Astrocyte of the cerebellum (primary cell): ENCODE measurements at places on chromosomes 5 and 9.

DNA sequence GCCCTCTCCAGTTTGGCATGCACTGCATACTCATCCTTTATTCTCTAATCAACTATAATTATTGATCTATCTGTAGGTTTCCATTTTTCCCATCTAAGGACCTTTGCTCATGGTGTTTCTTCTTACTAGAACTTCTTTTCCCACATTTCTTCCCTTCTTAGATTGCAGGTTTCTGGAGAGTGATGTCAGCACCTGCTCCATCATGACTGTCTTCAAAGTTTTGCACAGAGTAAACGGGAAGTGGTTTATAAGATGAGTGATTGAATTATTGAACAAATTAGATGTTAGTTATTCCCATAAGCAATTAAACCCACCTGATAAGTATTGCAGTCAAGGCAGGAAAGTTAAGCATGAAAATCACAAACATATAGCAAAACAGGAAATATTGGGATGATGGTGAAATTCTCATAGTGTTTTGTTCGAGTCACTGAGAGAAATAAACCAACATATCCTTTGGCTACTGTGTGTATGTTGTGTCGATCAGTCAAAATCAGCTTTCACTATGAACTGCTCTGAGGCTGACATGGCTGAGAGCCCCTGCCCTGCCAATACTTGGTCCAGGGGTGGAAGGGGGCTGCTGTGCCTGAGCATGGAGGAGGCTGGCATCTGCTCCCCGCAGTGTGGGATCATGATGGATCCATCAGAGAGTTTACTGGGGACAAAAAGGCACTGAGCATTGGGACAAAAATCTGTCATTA is 45.5 kb upstream of the S1PR3 start:
- no peak for DNase-seq

DNA sequence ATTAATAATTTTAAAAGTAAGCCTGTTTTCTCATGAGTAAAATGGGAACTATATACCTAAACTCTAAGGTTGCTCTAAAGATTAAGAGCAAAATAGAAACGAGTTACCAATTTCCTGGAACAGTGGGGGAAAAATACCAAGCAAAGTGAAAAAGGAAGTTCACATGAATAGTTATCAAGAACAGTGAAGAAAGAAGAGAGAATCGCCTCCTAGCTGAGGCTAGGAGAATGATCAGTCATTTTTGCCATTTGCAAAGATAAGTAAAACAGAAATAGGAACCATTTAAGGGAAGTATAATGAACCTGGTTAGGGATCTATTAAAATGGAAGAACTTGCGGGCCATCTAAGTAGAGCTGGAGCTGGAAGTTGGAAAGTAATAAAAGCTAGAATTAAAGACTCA is 50.7 kb downstream of the P4HA2 start:
- DNase-seq, result no peak

DNA sequence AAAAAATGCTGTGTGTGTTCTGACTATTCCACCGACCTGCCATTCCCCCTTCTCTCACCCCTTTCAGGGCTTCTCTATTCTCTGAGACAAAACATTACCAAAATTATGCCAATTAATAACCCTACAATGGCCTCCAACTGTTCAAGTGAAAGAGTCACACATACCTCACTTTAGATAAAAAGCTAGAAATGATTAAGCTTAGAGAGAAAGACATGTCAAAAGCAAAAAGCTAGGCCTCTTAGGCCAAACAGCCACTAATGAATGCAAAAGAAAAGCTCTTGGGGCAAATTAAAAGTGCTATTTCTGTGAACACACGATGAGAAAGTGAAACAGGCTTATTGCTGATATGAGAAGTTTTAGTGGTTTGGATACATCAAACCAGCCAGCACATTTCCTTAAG is 279.6 kb upstream of the GRAMD2B start:
- DNase-seq, result no peak

DNA sequence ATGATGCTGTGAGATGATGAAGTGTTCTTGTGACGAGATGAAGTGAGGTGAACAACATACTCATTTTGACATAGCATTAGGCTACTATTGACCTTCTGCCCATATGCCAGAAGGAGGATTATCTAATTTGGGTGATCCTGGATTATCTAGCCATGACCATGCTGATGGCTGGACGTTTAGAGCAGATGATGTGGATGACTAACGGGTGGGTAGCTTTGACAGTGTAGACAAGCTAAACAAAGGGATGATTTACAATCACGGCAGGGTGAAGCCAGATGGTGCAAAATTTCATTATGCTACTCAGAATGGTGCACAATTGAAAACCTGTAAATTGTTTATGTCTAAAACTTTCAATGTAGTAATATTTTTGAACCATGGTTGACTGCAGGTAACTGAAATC is 2403.4 kb upstream of the ACO1 start:
- no peak for DNase-seq

DNA sequence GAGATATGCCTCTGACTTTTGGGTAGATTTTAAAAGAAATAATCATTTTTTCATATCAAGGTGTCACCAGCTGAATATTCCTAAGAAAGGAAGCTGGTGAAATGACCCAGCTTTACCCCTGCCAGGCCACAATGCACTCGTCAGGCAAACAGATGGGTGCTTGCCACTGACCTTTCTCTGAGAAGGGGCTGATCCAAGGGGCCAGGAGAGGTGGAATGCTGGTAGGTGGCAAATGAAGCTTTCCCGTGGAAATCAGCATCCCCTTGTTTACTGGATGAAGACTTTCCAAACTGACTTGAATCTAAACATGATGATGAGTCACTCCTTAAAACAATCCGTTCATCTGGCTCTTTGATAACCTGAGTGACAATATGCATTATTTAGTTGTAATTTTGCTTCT is 44.3 kb upstream of the PLPP6 start:
- DNase-seq, result no peak

- peak; percentile 29 for DNase-seq
Measured at GRCh38 chr5:177309351-177310191, 2.1 kb downstream of the MXD3 start.

GRCh38 chr5:140926443-140927227 is 536 bp downstream of the PCDHAC1 start:
- no peak for DNase-seq

GRCh38 chr9:137232510-137232909 is 1.8 kb downstream of the SLC34A3 start:
- no peak for DNase-seq

- no peak for DNase-seq
Measured at GRCh38 chr5:173466227-173466626, 138.0 kb upstream of the STC2 start.

GRCh38 chr5:168135897-168136296 is 155.5 kb upstream of the WWC1 start:
- DNase-seq, result no peak

- DNase-seq, result peak; percentile 20
Measured at GRCh38 chr5:84779186-84779585, 394.5 kb upstream of the EDIL3 start.

DNA sequence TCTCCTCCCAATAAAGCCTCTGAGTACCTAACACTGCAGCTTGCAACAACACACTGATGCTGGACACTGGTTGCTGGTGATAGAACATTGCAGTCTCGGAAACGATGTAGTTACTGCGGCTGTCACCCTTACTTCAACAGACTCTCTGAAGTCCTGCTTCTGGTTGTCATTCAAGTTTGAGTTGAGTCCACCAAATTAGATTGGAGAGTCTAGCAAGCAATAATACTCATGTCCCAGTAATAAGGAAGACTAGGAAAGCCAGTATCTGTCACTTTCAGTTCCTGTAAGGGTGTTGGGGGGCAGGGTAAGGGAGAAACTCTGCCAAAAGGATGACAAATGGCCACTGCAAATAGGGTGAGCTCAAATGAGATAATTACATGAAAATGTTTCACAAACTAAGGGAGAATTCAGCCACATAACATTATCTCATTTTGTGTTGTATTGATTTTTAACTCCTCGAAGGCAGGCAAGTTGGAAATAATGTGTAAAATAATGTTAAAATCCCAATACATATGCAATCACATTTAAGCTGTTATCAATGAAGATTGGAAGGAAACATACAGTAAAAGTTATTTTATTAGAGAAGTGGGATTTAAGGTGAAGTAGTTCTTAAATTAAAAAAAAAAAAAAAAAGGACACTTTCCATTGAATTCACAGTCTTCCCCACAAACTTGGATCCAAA is 849 bp upstream of the IFT74 start:
- DNase-seq, result no peak

GRCh38 chr5:16392718-16393117 is 72.9 kb downstream of the ZNF622 start:
- no peak for DNase-seq

GRCh38 chr9:7402334-7403027 is 397.1 kb downstream of the DMAC1 start:
- DNase-seq, result no peak

DNA sequence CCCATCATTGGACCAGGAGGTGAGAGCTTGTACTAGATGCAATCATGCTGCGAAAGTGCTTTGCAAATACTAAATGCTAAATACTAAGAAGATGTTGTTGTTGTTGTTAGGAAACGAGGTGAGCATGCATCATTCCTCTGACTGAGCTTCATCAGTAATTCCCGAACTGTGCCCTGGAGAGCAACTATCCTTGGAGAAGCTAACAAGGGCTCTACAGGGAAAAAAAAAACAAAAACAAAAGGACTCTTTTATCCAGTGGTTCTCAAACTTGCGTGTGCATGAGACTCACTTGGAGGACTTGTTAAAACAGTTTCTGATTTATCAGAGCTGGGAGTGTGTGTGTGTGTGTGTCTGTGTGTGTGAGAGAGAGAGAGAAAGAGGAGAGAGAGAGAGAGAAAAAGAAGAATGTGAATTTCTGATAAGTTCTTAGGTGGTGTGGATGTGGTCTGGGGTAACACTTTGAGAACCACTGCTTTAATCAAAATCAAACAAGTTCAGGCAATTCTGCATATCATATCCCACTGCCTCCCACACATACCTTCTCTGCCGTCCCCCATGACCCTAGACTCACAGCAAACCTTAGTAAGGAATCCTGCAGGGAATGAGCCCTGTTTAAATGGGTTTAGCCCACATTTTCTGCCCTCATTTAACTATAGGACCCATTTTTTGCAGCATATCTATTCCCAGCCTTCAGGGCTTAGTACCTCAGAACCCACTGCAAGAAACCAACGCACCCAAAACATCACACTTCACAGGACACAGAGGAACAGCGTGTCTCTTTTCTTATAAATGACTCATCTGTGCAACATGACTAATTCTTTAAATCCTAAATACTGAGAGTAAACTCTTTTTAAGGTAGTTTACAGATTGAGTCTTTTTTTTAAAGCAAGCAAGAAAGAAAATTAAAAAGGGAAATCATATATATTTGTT is 48.9 kb downstream of the PDE6A start:
- no peak for DNase-seq

GRCh38 chr9:85291266-85291665 is 450.5 kb downstream of the AGTPBP1 start:
- no peak for DNase-seq

- DNase-seq, result no peak
Measured at GRCh38 chr5:52077941-52078815, 694.9 kb downstream of the ISL1 start.

DNA sequence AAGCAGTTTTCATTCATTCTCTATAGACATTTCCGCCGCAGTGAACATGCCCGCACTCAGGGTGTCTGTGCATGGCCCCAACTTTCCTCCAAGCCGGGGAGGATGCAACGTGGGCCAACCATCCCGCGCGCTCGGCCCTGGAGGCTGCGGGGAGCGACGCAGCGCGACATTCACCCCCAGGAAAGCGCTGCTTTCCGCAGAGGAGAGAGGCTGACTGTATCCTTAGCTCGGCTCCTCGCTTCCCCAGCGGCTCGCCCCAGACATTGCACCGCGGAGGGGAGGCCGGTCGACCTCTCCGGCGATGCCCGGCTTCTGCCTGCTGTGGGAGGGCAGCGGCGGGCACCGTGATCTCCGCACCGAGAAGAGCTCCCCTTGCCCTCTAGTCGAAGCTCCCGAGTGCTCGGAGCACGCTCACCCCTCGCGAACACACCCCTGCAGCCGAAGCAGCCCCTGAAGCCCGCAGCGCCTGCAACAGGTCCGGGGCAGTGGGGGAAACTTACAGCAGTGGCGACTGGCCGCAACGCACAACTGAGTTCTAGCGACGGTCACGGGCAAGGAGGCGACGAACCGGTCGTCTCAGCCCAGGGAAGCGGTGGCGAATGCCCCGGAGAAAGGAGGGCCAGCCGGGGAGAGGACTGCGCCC is 600 bp downstream of the ENC1 start:
- no peak for DNase-seq

- DNase-seq, result peak; percentile 59
Measured at GRCh38 chr5:68252673-68253623, 37.4 kb downstream of the PIK3R1 start.

GRCh38 chr5:55231029-55231918 is 2.1 kb downstream of the CCNO start:
- no peak for DNase-seq

DNA sequence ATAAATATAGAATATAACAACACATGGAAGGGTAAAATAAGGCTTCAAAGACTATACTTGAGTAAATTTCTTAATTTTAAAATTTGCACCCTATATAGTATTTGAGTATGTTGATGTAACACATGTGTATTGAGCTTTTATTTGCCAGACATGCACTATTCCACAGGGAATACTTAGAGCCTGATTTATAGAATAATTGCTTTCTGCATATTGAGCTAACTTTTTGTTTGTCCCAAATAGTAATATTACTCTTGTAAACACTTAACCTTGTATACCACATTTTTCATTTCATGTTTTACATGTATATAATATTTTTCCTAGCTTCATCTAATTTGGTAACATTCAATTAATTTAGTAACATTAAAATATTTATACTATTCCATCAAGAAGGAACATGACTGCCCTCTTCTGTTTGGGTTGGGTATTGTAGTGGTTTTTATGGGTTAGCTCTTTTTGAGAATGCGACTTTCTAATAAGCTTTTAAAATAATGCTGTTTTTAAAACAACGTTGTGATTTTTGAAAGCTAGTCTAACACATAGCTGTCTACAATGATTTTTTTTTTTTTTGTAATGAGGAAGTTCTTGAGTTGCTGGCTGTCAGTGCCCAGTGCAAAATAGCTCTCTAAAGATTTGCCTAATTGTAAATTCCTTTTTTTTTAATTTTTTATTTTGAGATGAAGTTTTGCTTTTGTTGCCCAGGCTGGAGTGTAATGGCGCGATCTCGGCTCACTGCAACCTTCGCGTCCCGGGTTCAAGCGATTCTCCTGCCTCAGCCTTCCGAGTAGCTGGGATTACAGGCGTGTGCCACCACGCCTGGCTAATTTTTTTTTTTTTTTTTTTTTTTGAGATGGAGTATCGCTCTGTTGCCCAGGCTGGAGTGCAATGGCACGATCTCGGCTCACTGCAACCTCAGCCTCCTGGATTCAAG is 4.8 kb downstream of the SUB1 start:
- DNase-seq, result peak; percentile 68

GRCh38 chr9:118100529-118101419 is 396.6 kb downstream of the TLR4 start:
- no peak for DNase-seq

- DNase-seq, result no peak
Measured at GRCh38 chr5:74187757-74188156, 452.8 kb downstream of the ENC1 start.

DNA sequence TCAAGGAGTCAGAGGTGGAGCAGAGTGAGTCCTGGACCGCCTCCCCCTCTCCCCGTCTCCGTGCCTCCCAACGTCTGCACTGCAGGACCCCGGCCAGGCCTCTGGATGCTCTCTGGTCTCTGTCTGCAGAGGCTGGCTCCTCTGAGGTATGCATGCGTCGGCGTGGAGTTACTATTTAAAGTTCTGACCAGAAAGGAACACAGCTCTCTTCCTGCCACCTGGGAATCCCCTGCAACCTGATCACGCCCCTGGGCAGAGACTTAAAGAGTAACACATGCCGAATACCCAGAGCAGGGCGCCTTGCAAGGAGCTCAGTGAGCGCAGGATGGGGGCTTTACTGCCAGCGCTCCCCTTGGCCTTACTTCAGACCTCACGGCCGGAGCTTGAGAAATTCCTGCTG is 16.0 kb downstream of the ANXA6 start:
- no peak for DNase-seq

- no peak for DNase-seq
Measured at GRCh38 chr9:38196714-38197113, 127.7 kb upstream of the SHB start.
